ENCODE measurements at places on chromosomes 5 and 9.

- DNase-seq, result peak; percentile 23
Measured at GRCh38 chr5:16550316-16550952, 66.4 kb downstream of the RETREG1 start.

GRCh38 chr5:54703133-54703532 is 185.6 kb downstream of the SNX18 start:
- peak; percentile 41 for DNase-seq

GRCh38 chr5:170584450-170585058 is 80.7 kb downstream of the KCNIP1 start:
- no peak for DNase-seq

DNA sequence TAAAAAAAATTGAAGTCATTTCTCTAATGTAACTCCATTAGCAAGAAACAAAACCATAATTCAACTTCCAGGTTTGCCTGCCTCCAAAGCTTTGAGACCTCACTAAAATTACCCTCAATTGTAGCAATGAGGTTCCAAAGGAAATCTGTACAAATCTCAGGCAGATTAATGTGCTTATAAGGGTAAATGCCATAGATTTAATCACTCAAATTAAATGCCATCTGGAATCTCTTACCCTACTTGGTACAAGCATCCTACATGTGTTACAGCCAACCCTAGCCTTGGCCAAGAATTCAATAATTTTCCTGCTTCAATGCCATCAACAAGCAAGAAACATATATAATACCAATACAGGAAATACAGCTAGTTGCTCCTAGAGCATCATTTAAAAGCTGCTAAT is 452.8 kb downstream of the RAB3C start:
- no peak for DNase-seq

GRCh38 chr9:76650692-76651091 is 113.5 kb upstream of the PCA3 start:
- DNase-seq, result no peak

- no peak for DNase-seq
Measured at GRCh38 chr5:112930082-112930344, 8.0 kb upstream of the REEP5 start.

DNA sequence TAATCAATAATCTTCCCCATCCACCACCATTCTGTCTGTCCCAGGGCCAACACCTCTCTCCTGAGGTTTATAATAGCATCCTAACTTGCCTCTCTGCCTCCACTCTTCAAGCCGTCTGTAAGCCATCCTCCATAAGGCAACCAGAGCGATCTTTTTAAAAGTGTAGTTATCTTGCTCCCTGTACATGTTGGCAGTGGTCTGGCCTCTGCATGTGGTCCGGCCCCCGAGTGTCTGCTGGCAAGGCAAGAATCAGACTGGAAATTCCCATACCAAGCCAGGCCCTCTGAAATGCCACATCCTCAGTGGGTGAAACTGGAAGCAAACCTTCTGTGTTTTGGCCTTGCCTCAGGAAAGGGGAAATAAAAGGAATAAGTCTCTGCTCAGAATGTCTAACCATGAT is 17.0 kb downstream of the TTLL11 start:
- no peak for DNase-seq

GRCh38 chr9:114691956-114692295 is 9.9 kb upstream of the TEX48 start:
- DNase-seq, result no peak

DNA sequence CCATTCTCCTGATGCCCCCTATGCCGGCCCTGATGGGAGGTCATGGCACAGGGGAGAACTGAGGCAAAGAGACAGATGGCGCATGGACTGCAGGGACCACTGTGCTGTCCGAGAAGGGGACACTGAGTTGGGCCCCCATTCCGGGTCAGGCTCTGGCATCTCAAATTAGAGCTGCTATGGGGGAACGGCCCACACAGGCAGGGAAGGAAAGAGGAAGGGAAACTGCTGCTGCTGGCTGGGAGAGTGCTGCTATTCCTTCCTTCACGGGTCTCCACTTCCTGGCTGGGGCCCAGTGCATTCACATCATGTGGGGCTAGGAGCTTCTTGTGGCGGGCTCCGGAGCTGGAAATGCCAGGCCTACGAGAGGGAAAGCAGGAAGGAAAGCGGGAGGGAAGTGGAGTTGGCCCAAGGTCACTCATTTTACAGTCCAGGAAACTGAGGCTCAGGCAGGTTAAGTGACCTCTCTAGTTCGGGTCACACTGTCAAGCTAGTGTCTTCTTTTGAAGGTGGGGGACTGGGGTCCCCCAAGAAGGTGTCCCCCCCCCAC is 1.3 kb upstream of the CARD19 start:
- no peak for DNase-seq

GRCh38 chr9:37382161-37382981 is 40.1 kb upstream of the GRHPR start:
- no peak for DNase-seq

- no peak for DNase-seq
Measured at GRCh38 chr9:78994471-78994870, 577.3 kb upstream of the TLE4 start.

GRCh38 chr5:67383451-67383850 is 186.9 kb upstream of the CD180 start:
- no peak for DNase-seq

DNA sequence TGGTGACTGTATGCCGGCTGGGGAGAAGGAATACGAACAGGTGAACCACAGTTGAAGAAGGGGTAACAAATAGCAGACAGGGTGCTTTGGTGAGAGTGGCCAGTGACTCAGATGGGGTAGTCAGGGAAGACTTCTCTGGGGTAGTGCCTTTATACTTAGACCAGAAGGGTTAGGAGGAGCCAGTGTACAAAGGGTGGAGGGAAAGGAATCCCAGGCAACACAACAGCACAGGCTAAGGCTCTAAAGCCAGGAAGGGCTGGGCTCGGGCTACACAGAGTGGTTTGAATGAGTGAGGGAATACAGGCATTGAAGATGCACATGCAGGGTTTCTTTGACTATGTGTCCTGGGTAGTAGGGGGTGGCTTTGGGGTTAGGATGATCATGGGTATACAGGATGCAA is 70.6 kb upstream of the CXCL14 start:
- no peak for DNase-seq

Data from kidney glomerular epithelial cell (primary cell).